ENCODE measurements at places on chromosomes 12 and 14.

DNA sequence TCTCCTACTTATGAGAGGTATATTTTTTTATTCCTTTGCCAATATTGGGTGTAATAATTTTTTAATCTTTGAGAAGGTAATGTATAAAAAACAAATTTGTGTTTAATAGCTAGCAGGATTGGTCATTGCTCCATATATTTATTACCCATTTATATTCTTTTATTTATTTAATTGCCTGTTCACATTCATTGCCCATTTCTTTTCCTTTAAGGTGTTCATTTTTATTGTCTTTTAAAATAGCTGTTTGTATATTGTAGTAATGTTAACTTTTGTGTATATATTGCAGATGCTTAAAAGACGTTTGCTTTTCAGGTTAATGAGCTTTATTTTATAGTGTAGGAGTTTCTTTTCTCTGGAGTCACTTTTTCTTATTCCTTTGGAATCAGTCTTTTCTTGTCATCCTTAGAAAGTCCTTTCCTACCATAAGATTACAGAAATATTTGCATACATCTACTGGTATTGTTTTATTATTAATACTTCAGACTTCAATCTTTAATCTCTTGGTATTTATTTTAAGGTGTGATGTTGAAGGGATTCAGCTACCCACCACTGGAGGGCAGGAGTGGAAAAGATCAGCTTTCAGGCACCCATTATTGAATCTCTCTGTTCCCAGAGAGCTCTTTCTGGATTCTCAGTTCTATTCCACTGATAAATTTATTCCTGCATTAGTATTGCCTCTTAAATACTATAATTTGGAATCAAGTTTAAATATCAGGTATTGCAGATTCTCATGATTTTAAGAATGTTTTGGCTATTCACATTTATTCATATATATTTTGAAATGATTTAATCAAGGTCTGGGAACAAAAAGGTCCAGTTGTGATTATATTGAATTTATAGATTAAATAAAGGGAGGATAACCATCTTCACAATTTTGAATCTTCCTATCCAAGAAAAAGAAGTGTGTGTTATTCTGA lies 17.3 kb downstream of the PPM1A start:
- peak; percentile 85 for DNase-seq

- DNase-seq: peak; percentile 97
Observed at GRCh38 chr14:65206448-65207096, 104.3 kb upstream of the MAX start.

GRCh38 chr12:48420039-48420775 lies 52.2 kb upstream of the ANP32D start:
- no peak for DNase-seq

- DNase-seq: no peak
Observed at GRCh38 chr14:53537422-53538315, 384.5 kb upstream of the DDHD1 start.

DNA sequence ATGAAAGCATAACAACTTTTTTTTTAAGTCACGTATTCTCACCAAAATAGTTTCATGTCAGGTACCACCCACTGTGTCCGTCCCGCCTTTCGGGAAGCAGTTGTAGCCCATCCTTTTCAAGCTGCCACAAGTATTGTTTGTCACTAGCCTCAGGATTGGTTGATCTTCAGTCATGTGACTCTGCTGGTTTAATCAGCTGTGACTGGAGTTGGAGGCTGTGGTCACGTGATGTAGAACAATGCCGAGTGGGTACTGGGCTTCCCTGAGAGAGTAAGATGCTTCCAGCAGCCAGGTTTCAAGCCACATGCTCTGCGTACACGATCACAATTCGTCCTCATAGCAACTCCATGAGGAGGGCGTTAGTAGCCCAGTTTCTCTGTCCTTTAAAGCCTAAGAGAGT lies 83.0 kb upstream of the WSCD2 start:
- no peak for DNase-seq

GRCh38 chr14:35696119-35696518 lies 113.0 kb downstream of the RALGAPA1 start:
- DNase-seq: no peak

DNA sequence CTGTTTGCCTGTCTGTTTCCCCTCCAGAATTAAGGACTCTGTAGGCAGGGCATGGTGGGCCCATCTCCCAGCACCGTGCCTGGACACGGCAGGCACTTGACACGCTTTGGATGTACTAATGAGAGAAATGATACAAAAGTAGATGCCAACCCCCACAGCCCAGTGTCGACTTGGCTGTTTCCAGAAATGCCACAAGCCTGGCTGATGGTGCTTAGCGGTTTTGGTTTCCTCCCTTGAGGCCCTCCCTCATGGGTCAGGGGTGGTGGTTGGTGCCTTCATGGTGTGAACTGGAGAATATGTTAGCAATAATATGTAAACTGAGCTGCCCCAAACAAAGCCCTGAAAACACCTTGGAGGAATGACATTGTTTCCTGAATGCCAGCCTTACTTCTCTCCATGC lies 55.5 kb upstream of the ESRRB start:
- DNase-seq: no peak

DNA sequence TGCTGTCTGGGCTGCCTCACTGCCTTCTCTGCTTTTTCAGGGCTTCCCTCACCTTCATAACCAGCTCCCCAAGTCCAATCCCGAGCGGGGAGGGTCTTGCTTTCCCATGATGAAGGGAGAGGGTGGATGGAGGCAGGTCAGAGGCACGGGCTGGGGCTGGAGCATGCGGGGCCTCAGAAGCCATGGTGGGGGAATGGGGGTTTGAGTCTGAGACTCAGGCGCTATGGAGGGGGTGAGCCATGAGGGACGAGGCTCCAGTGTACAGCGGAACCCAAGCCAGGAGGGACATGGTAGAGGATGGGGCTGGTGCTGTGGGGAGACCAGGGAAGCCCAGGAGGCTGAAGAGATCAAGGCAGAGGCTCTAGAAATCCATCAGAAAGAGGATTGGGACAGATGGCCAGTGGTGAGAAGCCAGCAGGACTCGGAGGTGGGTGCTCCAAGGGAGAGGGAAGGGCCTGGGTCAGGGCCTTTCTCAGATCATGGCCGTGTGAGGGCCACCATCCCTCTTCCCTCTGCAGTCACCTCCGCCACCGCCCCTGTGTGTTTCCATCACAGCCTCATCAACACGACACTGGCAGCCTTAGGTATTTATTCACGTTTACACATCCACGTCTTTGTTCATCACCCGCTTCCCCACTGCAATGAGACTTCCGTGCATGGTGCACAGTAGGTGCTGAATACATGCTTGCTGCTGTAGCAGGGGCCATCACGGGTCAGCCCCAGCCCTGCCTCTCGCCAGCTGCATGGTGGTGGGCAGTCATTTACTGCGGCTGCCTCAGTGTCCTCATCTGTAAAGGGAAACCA lies 144.7 kb downstream of the ADGRD1 start:
- DNase-seq: no peak

- DNase-seq: peak; percentile 72
Observed at GRCh38 chr12:92208613-92209121, 63.0 kb upstream of the BTG1 start.

GRCh38 chr14:56216626-56217379 lies 98.6 kb downstream of the PELI2 start:
- no peak for DNase-seq

DNA sequence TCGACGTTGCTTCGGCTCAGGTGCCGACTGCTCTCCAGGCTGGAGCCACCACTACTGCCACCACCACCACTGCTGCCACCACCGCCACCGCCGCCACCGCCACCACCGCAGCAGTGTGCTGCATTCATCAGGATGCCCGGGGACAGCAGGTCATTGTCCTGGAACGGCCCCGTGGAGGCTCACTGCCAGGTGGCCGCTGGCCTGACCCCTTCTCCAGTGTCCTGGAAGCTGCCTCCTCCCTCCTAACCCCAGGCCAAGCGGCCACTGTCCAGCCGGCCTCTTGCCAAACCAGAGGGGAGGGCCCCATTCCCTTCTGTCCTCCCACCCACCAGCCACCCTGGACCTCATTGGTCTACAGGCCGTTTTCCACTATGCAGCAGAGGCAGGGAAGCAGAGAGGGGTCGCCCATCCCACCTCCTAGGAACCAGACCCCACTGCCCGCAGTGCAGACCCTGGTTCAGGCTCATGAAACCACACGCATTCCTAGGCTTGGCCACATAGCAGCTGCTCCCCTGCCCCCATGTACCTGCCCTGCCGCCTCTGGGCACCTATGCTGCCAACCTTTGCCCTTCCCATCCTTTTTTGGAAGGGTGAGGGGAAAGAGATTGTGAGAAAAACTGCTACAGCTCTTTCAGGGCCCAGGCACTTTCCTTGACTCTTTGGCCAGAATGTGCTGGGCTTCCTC lies 15.2 kb downstream of the ARL6IP4 start:
- no peak for DNase-seq

Measured in Karpas-422 (cell line).